ENCODE measurements at places on chromosomes 4 and X.

GRCh38 chr4:115938764-115939443 lies 825.5 kb upstream of the NDST4 start:
- no peak for DNase-seq

DNA sequence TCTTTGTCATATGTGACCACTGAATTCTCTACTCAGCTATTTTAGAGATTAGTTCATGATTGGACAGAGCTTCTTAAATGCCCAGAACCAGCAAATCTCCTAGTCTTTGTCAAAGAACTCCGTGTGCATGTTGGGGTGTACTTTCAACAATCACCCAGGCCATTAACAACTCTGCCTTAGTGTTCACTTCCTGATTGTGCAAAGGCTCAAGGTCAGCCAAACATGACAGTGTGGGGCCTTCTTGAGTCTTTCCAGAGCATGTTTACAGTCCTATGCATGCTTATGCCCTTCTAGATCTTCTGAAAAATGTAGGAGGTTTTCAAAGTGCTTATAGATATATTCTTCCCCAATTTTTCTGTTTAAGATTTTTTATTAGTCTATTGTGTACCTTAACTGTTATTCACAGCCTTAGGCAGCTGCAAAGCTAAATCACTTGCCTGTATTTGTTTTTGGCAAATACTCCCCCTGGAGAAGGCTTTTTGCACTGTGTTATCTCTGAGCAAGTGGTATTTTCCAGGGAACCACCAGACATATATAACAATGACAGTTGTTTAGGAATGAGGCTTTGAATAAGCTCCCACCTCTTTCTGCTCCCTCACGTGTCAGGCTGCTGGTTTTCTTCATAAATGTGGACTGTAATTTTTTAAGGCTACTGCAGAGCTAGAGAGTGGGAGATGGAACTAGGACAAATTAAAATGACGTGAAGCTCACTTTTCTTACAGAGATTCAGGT lies 24.0 kb upstream of the DRP2 start:
- DNase-seq: no peak

- no peak for DNase-seq
These were observed 57.1 kb downstream of the CCDC149 start for GRCh38 chr4:24855741-24856140.

DNA sequence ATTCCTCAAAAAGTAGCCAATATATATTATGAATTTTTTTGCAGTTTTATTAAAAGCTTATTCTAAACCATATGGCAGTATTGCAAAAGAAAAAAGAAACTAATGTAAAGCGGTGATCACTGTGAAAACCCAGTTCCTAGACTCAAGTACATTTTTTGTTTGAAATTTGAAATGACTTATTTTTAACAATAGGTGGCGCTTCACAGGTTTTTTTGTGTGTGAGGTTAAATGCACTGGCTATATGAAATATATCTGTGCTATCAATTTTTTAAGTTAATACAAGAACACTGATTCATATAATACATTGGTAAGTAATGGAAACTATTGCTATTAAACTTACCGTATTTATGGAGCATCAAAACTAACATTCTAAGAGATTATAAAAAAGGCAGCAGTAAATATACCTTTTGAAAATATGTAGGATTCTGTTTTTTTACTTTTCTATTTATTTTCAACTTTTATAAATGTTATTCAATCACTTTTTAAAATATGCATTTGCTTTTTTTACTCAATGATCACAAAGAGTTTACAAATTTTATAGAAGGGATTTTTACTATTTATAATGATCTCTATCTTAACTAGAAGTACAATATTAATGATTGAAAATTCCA lies 5.6 kb upstream of the SPRY1 start:
- no peak for DNase-seq

GRCh38 chr4:126533146-126533805 lies 1099.5 kb upstream of the INTU start:
- no peak for DNase-seq

- DNase-seq: no peak
These were observed 115.8 kb upstream of the BMPR1B start for GRCh38 chr4:94641702-94642560.

DNA sequence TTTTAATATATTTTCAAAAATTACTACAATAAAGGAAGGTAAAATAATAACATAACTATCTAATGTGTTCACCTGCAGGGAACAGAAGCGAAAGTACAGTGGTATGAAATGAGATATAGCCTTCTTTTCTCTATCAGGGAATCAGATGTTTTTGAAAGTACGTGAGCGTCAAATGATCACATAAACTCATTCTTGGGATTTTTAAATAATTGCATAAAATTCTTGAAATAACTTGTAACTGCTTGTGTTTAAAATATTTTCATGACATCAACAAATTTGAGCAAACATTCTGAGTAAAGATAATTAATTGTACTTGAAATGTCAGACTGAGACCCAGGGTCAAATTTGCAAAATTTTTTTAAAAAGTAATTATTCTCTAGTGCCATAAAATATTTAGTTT lies 193.5 kb upstream of the NEIL3 start:
- DNase-seq: no peak

- no peak for DNase-seq
These were observed 62.9 kb downstream of the IQCM start for GRCh38 chr4:149752729-149753128.

- DNase-seq: no peak
These were observed 240.5 kb downstream of the CFAP47 start for GRCh38 chrX:36160081-36160480.

- DNase-seq: no peak
These were observed 150.3 kb downstream of the SOX3 start for GRCh38 chrX:140354431-140355120.

DNA sequence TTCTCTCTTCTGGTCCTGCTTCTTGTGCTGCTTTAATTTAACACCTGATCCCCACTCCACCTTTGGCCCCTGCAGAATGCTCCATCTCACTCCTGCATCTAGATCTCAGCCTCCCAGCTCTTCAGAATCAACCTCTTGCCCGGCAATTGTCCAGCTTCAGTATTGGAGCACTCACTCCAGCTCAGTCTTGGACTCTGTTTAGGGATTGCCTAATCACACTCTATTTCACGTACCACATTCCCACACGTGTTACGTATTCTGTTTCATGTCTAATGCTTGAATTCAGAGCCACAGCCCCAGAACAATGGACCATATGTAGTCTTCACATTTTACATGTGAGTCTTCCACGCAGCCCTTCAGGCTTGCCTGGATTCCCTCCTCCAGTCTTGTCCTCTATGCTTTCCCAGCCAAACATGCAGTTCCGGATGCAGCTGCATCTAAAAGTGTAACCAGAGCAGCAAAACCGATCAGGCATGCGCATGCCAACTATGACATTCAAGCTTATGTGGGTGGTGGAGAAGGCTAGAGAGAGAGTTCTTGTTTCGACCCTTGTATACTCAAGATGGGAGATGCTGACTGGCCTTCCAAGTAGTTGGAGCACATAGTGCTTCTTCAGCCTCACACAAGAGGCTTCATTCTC lies 105.2 kb upstream of the FAM9A start:
- no peak for DNase-seq

- no peak for DNase-seq
These were observed 1174.0 kb downstream of the RAPGEF2 start for GRCh38 chr4:160276785-160277325.

- DNase-seq: no peak
These were observed 24.6 kb downstream of the HERC5 start for GRCh38 chr4:88481537-88481936.

DNA sequence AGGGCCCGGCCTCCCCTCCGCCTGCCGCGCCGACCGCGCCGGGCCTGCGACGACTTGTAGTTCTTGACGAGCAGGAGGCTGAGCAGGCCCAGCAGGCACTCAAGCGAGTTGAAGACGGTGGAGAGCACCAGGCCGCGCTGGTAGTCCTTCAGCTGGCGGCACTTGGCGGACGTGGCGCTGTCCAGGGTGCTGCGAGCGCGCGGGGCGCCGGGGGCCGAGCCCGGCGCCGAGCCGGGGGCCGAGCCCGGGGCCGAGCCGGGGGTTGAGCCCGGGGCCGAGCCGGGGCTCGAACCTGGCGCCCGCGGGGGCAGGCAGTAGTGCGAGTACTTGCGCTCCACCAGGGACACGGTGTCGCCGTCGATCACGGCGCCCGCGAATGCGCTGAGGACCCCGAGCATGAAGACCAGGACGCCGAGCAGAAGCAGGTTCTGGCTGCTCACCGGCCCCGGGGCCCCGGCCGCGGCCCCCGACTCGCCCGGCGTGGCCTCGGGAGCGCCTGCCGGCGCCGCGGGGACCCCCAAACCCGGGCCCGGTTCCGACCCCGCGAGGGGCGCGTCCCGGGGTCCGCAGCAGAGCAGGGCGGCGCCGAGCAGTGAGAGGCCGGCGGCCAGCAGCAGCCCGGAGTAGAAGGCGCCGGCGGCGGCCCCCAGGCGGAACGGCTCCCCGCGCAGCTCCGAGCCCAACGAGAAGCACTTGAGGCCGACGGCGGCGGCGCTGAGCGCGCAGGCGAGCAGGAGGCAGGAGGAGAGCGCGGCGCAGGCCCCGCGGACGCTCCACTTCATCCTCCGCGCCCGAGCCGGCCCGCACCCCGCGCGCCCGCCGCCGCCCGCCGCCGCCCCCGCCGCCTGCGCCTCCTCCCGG lies 584 bp downstream of the TMEM271 start:
- no peak for DNase-seq

GRCh38 chrX:118548841-118549240 lies 53.2 kb downstream of the DOCK11 start:
- no peak for DNase-seq

GRCh38 chr4:40221744-40222143 lies 24.9 kb downstream of the RHOH start:
- no peak for DNase-seq

- DNase-seq: no peak
These were observed 15.8 kb upstream of the VEGFD start for GRCh38 chrX:15399962-15400391.

- DNase-seq: no peak
These were observed 21.1 kb downstream of the CORIN start for GRCh38 chr4:47816748-47817147.

GRCh38 chr4:147971116-147971515 lies 239.2 kb downstream of the ARHGAP10 start:
- DNase-seq: no peak

DNA sequence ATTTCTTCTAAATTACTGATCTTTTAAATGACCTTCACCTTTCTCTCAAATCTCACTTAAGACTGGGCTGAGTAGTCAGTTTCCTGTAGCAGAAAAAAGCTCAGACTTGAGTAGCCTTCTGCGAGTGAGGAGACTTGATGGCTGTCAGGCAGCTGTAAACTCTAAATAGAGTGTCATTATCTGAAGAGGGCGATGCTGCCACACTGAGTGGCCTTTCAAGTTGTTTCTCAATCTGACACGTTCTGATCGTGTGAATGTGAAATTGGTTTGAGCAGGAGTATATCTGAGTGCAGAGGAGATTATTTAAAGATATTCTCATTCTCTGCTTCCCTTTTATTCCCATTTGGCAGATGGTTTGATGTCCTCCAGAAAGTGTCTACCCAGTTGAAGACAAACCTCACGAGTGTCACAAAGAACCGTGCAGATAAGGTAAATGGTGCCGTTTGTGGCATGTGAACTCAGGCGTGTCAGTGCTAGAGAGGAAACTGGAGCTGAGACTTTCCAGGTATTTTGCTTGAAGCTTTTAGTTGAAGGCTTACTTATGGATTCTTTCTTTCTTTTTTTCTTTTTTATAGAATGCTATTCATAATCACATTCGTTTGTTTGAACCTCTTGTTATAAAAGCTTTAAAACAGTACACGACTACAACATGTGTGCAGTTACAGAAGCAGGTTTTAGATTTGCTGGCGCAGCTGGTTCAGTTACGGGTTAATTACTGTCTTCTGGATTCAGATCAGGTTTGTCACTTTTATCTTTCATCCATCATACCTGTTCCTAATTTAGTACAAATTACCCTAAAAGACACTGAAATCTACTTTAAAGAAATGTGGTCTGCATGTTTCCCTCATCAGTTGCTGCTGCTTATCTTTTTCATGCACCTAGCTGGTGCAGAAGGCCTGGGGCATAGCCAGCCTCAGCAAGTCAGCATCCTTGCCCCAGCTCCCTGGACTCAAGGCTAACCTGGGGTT lies 74.3 kb upstream of the MSANTD1 start:
- DNase-seq: no peak

DNA sequence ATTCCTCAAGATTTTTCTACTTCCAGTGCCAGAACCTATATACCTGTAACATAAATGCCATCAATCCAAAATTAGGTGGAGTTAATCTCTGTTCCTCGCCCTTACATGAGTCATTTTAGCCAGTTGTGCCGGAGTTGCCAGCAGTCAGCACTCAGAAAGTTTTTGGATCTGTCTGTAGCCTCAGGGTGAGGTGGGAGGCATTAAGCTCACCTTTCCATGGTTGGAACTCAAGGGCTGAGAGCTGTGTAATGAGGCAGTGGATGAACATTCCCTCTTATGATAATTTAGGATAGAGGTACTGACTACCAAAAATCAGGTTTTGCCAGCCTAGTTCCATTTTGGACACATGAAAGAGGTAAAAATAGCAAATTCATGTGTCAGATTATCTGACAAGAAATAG lies 1553.1 kb upstream of the ADGRL3 start:
- no peak for DNase-seq

DNA sequence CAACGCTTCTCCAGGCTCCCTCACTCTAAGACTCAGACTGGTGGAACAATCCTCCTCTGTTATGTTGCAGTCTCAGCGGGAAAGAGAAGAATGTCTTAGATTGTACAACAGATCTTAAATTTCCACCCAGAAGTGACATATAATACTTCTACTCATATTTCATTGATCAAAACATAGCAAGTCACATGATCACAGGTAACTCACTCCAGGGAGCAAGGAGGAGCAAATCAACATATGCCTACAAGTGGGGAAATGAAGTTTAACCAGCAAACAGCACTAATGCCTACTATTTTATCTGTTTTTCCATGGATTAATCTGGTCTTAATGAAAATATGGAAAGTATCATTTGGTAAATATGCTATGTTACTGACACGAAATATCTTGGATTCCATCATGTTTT lies 819.8 kb downstream of the CCSER1 start:
- DNase-seq: no peak

GRCh38 chrX:71292669-71293365 lies 8.7 kb upstream of the ITGB1BP2 start:
- DNase-seq: no peak

DNA sequence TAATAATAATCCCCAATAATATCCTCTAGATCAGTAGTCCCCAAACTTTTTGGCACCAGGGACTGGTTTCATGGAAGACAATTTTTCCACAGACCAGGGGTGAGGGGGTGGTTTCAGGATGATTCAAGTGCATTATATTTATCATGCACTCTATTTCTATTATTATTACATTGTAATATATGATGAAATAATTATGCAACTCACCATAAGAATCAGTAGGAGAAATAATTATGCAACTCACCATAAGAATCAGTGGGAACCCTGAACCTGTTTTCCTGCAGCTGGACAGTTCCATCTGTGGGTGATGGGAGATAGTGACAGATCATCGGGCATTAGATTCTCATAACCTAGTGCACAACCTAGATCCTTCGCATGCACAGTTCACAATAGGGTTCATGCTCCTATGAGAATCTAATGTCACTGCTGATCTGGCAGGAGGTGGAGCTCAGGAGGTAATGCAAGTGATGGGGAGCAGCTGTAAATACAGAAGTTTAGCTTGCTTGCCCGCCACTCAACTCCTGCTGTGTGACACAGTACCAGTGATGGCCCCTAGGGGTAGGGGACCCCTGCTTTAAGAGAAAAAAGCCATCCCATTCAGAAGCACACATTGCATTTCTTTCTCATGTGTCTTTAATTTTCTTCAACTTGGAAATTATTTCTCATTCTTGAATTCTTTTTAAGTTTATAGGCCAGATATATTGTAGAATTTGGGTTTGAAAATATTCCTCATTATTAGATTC lies 16.0 kb upstream of the SH3RF1 start:
- DNase-seq: no peak

All from caudate nucleus (tissue), 63 donors.